NCI-H1092 (cell line): ENCODE measurements at places on chromosomes 12 and 14.

DNA sequence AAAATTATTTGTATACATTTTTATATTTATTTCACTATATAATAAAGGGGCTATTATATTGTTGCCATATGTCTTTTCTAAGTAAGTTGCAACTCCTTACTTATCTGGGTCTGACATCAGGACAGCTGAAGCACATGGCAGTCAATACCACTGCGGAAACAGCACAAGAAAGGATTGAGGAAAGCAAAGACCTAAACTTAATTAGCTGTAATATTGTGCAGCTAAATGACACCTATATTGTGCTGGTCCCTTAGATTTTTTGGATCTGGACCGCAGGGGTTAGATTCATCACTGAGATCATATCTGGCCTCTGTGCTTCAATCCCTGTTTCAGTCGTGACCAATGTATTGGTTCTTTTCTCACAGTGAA, 359.6 kb upstream of the DIO2 start:
- no peak for DNase-seq

DNA sequence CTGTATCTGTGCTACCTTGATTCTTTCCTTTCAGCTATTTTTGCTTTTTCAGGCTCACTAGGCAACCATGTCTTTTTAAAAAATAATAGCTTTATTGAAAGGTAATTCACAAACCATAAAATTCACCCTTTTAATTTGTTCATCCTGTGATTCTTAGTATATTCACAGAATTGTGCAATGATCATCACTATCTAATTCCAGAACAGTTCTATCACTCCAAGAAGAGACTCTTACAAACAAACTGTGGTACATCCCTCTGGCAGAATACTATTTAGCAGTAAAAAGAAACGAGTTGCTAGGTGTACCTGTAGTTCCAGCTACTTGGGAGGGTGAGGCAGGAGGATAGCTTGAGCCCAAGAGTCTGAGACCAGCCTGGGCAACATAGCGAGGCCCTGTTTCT, 14.8 kb downstream of the CREBL2 start:
- no peak for DNase-seq

DNA sequence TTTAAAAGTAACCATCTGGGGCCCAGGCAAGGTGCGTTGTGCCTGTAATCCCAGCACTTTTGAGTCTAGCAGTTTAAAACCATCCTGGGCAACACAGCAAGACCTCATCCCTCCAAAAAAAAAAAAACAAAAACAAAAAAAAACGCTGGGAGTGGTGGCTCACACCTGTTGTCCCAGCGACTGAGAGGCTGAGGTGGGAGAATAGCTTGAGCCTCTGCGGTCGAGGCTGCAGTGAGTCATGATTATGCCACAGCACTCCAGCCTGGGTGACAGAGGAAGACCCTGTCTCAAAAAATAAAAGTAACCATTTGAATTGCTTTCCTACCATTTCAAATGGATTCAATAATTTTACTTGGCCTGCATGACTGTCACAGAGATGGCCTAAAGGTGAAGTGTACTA, 186.5 kb upstream of the ATP2B1 start:
- DNase-seq, result no peak

DNA sequence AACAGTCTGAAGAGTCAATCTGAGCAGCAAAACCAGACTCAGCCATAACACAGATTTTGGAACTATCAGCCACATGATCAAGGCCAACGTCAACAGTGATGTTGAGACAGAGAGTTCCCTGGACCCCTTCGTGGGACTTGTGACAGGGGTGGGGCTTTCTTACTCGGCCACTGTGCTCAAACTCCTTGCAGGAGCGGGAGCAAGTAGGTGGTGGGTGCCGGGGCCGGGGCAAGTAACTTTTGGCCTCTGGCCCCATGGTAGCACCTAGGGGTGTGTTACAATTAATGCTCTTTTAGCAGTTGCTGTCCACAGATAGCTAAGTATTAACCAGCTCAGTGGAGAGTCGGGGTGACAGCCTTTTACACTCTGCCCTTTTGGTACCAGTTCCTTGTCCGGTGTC, 384.4 kb downstream of the NUAK1 start:
- no peak for DNase-seq

DNA sequence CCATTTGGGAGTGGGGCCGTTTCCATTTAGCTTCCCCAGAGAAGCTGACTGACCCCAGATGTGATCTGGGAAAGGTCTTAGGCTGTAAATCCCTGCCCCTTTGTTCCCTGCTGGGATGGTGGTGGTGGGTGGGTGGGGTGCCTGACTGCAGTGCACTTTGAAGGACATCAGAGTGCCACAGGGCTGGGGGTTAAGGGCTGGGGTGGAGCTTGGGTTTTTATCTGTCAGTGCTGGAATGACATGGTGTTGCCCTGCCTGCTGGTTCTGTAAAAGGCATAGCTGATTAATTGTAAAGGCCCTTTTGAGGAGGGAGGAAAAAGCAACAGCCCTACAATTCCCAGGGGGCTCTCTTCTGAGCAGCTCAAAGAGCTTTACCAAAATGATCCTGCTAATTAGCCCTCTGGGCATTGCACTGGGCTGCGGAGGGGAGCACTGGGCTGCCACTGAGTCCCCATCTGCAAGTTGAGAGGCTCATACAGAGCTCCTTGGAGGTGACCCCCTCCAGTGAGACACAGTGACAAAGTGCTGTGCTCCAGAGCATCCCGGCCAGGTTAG, 21.1 kb downstream of the PLEKHG3 start:
- DNase-seq, result peak; percentile 19

GRCh38 chr14:50521912-50522341, 10.4 kb downstream of the MAP4K5 start:
- DNase-seq, result no peak

GRCh38 chr12:2739832-2740641, 54.7 kb upstream of the FKBP4 start:
- DNase-seq, result peak; percentile 23

- no peak for DNase-seq
Measured at GRCh38 chr12:34347367-34347766, 325.1 kb downstream of the ALG10 start.

DNA sequence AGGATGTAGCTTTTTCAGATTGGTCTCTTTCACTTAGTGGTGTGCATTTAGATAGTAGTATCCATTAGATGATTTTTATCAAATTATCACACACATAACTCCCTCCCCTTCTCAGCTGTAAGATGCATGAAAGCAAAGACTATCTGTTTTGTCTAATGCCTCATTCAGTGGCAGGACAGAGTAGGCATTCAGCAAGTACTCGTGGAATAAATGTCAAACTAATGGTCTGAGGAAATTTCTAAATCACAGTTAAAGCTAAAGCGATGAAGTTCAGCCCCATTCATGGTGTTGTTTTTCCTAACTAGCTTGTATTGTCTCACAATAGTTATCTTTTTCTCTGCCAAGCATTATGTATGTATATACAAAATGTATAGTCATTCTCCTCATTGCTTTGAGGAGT, 16.1 kb downstream of the CCNK start:
- no peak for DNase-seq

DNA sequence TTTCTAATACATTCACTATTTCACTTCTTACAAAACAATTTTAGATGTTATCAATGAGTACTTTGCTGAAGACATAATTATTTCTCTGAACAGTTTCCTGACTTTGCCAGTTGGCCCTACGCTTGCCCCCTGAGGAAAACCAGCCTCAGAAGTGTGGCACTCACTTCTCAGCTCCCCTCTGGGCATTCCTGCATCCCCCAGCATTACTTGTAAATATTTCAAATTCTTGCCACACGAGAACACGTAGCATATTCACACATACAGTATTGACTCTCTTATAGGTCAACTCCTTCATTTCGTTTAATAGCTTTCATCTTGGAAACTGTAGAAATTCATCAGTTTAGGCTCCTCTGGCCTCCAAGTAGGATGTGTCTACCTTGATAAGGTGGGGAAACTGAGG, 65.2 kb downstream of the OTX2 start:
- DNase-seq, result no peak

- no peak for DNase-seq
Measured at GRCh38 chr14:57714487-57714931, 151.4 kb downstream of the SLC35F4 start.

DNA sequence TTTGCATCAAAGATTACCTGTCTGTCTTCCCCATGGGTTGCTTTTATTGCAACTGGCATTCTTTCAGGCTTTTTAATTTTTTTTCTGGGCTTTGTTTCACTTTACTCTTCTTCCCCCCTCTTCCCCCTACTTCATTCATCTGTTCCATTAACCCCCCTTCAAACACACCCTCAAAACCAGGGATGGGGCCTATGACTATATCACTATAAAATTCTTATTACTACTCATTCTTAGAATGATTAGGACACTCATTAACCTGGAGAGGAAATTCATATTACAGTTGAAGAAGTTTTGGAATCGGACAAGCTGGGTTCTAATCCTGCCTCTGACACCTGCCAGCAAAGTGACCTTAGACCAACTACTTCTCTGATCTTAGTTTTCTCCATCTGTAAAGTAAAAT, 24.8 kb upstream of the MDM1 start:
- no peak for DNase-seq

DNA sequence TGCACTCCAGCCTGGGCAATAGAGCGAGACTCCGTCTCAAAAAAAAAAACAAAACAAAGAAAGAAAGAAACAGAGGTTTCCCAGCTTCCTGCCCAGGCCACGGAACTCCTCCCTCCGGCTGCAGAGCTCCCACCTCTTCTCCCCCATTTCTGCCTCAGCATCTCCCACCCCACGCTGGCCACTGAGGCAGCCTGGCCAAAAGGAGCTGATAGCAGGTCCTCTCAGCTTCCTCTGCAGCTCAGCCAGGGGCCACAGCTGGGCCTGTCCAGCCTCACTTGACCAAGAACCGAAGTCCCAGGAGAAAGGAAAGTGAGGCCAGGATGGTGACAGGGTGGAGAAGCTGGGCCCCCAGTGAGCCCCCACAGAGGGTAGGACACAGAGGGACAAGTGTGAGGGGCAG, 33.4 kb upstream of the CD9 start:
- DNase-seq, result no peak

DNA sequence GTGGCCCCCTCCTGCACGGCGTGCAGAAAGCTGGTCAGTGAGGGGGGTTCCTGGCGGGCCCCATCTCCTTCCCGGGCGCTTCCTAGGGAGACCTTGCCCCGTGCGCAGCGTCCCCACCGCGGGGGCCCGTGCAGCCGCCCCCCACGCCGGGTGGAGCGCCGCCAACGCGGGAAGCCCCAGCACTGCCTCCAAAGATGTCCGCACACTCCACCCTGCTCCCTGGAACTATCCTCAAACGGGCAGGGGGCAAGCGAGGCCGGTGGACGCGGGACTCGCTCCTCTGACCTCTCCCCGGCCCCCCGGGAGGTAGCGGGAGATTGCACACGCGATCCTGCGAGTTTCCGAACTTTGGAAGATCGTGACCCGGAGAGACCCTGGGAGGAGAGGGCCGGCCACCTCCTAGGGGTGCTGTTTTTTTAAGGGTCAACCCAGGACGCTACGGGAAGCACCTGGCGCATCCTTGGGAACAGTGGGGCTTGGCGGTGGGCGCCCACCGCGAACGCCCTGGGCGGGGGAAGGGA, 1.5 kb upstream of the FZD10 start:
- DNase-seq, result no peak

- DNase-seq, result no peak
Measured at GRCh38 chr14:70655110-70655826, 13.6 kb downstream of the TTC9 start.

GRCh38 chr14:98114122-98114895, 1157.7 kb downstream of the BCL11B start:
- no peak for DNase-seq

- DNase-seq, result no peak
Measured at GRCh38 chr14:33232031-33232430, 293.4 kb downstream of the NPAS3 start.

DNA sequence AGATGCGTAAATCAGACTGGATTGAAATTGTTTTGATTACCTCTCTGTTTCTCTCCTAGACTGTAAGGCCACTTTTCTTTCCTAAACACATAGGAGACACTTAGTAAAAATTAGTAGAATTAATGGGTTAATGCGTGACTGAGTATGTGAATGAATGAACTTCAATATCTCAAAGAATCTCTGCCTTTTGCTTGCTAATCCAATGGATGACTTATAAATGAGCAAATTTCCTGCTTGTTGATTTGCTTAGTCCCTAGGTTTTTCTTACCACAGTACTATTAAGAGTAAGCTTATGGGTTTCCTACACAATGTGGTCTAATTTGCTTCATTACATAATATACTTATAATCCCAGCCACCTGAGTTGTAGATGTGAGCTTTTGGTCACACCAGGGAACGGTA, 164.1 kb downstream of the SRGAP1 start:
- DNase-seq, result no peak

DNA sequence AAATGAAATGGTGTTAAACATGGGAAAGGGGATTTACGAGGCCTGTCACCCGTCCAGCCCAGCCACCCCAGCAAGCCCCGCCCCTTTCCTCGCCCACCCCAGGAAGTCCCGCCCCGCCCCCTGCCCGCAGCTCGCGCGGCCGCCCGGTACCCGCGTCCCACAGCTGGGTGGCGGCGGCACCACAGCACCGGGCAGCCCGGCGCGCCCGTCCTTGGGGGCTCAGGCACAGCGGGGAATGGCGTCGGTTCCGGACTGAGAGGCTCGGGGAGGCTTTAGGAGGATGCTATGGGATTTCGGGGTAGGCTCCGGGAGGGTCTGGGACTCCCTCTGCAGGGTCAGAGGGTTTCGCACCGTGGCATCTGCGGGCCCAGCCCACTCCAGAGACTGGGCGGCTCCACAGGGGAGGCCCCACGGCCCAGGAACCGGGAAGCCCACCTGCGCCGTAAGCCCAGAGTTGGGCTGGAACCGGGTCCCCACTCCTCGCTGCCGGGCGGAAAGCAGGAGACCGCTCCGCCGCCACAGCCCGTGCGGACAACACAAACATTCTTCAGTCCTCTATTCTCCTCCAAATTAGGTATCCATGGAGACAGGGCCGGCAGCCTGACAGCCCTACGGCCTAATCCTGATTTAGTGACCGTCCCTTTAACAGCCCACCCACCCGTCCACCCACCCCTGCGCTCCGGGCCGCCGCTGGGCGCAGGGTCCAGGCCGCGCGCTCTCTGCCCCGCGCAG, 1.4 kb downstream of the FIGNL2 start:
- DNase-seq, result no peak

- no peak for DNase-seq
Measured at GRCh38 chr14:93318927-93319326, 13.9 kb downstream of the BTBD7 start.

DNA sequence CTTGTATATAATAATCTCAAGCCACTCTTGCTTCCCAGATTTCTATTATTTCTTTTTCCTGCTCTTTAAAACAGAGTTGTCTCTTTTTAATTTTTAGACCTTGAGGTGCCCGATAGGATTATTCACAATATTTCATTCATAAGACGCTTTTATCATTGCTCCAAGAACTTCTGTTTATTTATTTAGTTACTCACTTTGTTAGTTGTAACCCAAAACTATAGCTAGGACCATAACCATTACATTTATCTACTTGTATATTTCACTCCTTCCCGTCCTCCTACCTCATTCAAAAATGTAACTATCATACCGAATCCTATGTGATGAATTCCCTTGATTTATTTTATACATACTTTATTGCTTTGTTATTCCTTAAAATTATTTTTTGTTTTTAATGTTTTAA, 7.1 kb downstream of the EIF2S3B start:
- DNase-seq, result no peak

DNA sequence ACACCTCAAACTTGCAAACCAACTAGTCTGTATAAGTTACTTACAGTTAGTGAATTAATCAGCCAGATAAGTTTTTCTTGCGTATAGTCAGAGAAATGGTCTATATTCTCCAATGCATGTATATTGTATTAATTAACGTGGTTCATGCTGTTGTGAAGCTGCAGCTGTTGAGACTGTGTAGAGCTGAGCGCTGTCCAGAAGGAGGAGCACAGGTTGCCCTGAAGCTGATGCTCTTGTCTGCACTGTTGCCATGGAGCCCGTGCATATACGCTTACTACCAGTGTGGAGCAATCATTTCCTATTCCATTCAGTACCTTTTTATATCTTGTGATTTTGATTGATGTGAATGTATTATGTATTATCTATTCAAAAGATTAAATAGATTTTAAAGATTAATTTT, 74.3 kb upstream of the ARID2 start:
- peak; percentile 33 for DNase-seq
